ENCODE measurements at places on chromosomes 2 and 18.

- no peak for DNase-seq
Observed at GRCh38 chr18:31204166-31204565, 41.5 kb upstream of the DSC1 start.

- no peak for DNase-seq
Observed at GRCh38 chr2:2875831-2876230, 501.8 kb downstream of the EIPR1 start.

- peak; percentile 42 for DNase-seq
Observed at GRCh38 chr18:63131106-63131958, 188.2 kb downstream of the BCL2 start.

DNA sequence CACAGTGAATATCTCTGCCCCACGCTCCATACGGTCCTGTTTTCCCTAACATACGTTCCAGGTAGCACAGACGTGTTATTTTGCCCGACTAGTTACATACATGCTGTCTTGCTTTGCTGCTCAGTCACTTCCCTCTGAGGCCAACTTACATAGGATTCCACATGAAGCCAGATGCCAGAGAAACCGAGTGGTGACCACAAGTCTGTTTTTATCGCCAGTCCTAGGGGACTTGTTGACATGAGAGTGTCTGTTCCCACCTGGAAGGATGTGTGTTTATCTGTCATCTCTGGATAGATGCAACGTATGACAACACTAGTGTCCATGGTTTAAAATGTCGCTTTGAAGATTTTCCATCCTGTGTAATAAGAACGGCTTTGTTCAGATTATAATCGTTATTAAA lies 32.6 kb downstream of the PMAIP1 start:
- no peak for DNase-seq

DNA sequence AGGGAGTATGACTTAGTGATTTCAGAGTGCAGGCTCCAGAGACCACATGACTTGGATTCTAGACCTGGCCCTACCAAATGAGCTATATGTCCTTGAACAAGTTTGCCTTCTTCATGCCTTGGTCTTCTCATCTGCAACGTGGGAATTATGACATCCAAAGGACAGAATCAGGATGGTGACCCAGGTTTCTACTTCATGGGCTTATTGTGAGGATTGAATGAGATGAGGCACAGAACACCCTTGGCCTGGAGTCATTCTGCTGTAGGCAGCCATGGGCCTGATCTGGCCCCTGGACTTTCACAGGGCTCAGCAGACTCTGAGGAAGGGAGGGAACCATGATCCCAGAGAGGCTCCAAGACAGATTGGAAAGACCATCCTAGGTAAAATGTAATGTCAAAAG lies 85.6 kb upstream of the HAAO start:
- DNase-seq: no peak

DNA sequence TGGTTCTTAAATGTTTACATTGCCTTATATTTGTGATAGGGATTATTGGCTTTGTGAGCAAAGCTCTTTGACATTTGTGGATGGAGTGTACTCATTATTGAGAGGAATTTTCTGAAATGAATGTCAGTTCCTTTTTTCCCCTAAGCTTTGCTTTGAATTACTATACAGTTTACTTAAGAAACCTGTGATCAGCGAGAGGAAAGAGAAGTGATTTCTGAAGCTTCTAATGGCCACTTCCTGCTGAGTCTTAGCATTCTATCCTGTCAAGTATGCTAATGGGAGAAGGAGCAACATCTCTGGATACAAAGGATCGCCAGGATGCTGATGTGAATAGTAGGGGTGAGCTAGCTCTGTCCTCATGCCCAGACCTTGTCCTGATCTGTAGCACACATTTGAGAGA lies 47.8 kb upstream of the MGAT5 start:
- no peak for DNase-seq

- no peak for DNase-seq
Observed at GRCh38 chr18:49994410-49994809, 181.1 kb upstream of the ACAA2 start.

DNA sequence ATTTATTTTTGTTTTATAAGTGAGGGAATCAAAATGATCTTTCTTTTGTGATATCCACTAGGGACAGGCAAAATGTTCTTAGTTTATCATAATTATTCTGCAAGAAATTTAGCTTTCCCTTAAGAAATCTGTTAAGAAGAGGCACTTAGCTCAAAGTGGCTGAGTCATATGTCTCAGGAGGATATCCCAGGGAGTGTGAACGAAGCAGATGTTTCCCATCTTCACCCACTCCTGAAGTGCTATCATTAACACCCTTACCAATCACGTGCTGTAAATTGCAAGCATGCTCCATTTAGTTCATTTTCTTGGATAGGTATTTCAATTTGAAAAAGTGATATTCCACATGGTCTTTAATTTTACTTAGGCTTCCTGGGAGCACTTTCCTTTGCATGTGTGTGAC lies 774.3 kb upstream of the TMEFF2 start:
- no peak for DNase-seq

GRCh38 chr2:196466581-196466980 lies 172.9 kb upstream of the CCDC150 start:
- DNase-seq: no peak

- no peak for DNase-seq
Observed at GRCh38 chr2:26314243-26314642, 31.7 kb upstream of the SELENOI start.
